ENCODE measurements at places on chromosomes 3 and 15. TPM values are rescaled to one million over a fixed set of nuclear protein-coding genes. Genes with fewer than 3 reads are reported as not detected.

GRCh38 chr3:138135146-138135832 lies 3.1 kb upstream of the A4GNT start:
- no peak for DNase-seq

DNA sequence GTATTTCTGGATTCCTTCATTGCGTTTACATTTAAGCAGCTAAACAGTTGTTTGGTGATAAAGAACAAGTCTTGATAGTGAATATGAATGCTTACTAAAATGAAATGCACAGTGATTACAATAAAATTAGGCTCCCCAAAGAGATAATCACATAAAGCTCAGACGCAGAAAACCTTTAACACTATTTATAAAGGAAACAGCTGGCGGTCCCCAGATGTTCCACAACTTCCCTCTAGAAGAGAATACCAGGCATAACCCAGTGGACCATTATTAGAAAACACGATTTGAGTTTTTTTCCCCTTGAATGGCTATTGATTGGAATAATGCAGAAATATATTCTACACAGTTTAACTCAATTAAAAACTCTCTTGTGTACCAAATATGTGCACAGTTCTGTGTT lies 573.2 kb downstream of the DIPK2A start:
- no peak for DNase-seq

- DNase-seq: no peak
Measured at GRCh38 chr3:51691021-51691420, 15.8 kb upstream of the GRM2 start.

GRCh38 chr3:134337071-134337482 lies 37.2 kb downstream of the AMOTL2 start:
- DNase-seq: no peak

DNA sequence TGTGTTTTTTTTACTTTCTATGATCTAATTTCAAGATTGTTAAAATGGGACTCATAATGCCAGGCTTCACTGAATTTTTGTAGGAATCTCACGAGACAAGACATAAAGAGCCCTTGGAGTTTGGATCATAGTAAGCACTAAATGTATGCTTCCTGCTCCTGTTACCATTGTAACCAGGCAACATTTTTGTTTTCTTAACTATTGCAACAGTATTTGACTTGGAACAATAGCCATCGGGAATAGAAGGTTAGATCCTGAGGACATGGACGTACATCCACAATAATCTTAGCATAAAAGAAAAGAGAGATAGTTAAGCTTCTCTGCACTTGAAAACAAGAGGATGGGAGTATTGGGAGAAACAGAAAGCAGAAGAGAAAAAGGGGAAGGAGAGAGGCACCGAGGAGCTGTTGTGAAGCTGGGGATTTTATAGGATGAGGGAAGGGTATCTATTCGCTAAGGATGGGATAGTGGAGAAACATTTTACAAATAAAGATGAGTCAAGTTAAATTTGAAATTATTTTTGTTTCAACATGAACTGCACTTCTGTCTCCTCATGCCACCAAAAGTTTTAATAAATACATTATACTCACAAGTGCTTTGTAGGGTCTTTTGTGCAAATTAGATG lies 131.4 kb downstream of the TMCO5A start:
- DNase-seq: peak; percentile 82

DNA sequence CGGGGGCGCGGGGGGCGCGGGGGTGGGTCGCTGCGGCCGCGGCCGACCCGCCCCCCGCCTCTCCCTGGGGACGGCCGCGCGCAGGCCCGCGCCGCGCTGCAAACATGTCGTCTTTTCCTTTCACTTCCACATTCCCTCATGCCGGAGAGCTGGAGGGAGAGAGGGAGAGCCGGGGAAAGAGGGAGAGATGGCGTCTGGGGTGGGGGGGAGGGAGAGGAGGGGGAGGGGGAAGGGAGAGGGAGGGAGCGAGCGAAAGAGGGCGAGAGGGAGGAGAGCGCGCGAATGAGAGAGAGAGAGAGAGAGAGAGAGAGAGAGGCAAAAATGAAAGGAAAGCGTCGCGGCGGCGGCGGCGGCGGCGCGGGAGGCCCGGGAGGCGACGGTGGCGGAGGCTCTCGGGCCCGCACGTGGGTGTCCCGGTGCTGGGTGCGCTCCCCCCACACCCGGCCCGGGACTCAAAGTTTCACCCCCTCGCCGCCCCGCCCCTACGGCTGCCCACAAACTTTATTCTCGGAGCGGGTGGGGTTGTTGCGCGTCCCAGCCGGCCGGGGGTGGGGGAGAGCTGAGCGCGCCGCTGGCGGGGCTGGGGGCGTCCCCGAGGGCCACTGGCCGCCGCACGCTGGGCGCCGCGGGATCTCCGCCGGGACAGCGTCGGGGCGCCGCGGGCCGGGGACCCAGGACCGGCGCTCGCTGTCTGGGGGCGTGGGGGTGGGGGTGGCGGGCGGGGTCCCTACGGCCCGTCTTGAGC lies 731 bp downstream of the ZNF710 start:
- peak; percentile 94 for DNase-seq

DNA sequence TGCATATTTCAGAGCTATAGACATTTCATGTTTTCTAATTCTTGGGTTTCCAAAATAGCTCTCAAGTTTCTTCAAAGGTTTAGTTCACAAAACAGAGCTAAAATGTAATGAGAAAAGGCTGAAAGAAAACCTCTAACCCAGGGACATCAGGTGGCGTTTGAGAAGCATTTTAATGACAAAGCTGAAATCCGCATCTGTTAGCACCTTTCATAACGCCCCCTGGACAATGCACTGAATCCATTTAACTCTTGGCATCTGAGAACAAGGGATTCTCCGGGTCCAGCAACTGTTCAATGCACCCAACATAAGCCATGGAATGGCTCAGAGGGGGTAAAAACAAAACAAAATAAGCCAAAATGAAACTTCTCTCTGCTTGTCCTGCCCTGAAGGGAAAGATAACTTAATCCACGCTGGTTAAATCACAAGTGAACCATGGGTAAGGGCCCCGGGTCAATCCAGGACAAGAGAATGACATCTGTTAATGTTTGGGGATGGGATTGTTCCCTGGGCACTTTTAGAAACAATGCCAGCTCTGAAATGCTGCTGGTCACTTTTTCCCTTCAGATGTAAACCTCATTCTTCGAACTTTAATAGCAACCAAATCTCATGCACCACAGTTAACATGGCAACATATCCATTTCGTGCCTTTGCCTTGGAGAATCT lies 466.2 kb upstream of the ADAMTS9 start:
- DNase-seq: no peak

DNA sequence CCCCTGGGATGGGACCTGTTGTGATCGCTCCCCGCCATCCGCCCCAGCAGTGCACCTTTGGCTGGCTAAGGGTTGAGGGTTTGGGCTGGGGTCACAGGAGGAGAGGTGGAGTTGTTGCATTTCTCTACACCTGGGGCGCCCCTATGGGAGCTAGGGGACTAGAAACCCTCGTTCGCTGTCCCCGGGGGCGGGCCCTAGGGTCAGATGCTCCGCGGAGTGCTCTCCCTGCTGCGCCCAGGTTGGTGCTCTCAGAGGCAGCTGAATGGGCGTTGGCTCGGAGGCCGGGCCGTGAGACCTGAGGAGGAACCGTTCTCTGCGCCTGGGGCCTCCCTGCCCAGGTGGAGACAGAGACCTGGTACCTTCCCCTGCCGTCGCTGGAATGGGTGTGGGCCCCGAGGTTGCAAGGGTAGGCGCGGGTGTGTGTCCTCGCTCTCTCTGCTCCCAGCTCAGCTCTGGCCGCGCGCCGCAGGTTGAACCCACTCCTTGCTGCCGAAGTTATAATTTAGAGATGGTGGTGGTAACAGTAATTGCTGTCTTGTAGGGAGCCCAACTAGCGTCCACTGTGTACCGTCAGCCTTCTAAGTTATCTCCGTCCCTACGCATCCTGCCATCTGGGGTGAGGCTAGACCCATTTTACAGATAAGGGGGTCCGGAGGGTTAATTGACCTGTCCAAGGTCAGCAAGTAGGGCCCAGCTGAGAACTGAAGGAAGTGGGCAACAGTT lies 965 bp downstream of the FLNB start:
- DNase-seq: peak; percentile 25

- peak; percentile 34 for DNase-seq
Measured at GRCh38 chr3:195757438-195757770, 36.6 kb downstream of the MUC20 start.

- no peak for DNase-seq
Measured at GRCh38 chr3:172536993-172537419, 13.8 kb upstream of the TNFSF10 start.

DNA sequence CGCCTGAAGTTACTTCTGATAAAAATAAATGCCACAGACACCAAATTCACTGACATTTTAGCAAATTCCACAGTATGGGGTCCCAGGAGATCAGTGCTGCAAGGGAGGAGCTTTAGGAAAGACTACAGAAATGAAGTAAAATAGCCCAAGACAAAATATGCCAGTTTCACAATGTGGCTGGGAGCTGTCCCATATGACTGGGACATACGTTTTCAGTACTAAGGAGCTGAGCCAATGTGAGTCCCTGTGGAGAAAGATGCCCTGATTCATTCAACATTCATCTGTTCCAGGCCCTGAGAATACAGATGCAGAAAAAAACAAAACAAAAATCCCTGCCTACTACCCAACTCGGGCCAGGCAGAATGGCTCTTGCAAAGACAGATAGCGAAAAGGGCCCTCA lies 63.4 kb upstream of the FAM174B start:
- DNase-seq: no peak

GRCh38 chr3:28982906-28983305 lies 298.0 kb upstream of the RBMS3 start:
- DNase-seq: no peak

- DNase-seq: no peak
Measured at GRCh38 chr3:101042996-101043686, 49.9 kb upstream of the ABI3BP start.

- DNase-seq: no peak
Measured at GRCh38 chr3:31562525-31562924, 29.8 kb downstream of the STT3B start.

DNA sequence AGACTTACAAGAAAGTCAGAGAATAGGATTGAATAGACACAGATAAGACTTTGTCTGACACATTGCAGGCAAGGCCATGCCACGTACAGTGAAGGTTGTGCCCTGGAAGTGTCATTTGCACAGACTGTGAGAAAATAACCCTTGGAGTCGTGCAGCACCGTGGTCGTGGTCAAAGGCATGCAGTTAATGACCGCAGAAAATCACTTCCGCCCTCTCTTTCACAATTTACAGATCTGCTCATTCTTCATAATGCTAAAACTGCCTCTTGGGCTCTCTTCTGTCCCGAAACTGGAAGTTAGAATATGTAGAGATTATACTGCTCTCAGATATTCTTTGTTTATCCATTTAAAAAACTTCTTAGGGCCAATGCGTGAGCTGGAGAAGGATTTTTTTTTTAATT lies 73.2 kb upstream of the CTXND1 start:
- DNase-seq: peak; percentile 6

DNA sequence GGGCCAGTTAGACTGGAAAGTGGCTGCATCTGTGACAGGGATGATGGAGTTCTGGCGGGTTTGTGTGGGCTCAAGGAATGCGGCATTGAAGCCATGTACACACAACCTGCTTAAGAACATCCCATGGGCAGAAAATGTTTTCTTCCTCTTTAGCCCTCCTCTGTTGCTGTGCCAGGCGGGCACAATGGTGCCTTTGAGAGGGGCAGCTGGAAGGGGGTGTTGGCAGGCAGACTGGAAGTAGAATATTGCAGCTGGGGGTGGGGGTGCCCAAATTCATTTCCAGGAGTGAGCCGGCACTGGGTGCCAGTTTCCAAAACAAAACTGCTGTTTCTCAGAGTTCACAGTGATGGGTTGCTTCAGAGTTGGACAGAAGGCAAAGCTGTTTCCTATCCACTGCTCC lies 91.8 kb upstream of the ETV5 start:
- peak; percentile 82 for DNase-seq

- peak; percentile 73 for DNase-seq
Measured at GRCh38 chr15:58070801-58071418, 5.4 kb upstream of the ALDH1A2 start.

DNA sequence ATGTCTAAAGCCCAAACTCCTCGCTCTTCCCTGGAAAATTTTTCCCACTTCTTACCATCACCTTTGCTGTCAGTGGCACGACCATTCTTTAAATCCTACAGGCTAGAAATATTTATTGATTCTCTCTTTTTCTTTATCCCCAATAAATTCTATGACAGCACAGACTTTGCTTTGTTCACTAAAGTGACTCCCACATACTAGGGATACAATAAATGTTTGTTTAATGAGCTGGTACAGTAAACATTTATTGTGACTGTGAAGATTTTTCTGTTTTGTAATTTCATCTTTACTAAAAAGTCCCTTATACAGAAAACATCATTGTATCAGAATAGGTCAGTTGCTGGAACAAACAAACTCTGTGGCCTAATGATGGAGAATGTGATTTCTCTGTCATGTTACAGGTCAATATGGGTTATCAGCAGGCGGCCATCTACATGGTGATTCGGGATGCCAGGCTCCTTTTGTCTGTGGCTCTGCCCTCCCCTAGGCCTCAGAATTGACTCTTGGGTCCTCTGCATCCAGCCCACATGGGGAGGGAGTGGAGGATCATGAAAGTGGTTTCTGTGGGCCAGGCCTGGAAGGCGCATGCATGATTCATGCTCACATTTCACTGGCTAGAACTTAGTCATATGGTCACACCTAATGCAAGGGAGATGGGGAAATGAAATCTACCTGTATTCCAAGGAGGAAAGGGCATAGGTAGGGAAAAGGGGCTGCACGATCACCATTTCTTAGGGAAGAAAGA lies 22.7 kb upstream of the KNG1 start:
- no peak for DNase-seq

DNA sequence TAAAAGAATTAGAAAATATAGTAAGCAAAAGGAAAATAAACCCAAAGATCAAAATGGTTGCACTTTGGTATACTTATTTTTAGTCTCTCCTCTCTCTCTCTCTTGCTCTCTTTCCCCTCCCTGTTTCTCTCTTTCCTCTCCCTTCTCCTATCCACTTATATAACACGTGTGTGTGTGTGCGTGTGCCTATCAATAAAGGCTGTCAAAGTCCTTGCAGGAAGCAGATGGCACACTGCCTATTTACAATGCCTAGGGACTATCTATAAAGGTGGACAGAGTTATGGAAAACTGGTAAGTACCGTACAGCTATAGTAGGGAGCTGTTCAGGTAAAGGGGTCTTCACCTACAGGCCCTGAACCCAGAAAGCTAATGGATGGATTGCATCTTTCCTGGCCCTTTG lies 161.6 kb downstream of the SQOR start:
- no peak for DNase-seq

- DNase-seq: peak; percentile 91
Measured at GRCh38 chr3:141412936-141413354, 44.6 kb downstream of the ZBTB38 start.

GRCh38 chr3:4838621-4839022 lies 140.6 kb upstream of the BHLHE40 start:
- no peak for DNase-seq

GRCh38 chr3:11558002-11558401 lies 85.7 kb downstream of the VGLL4 start:
- peak; percentile 55 for DNase-seq

GRCh38 chr3:66394019-66394752 lies 106.6 kb downstream of the LRIG1 start:
- no peak for DNase-seq

- no peak for DNase-seq
Measured at GRCh38 chr3:34207002-34207401, 408.6 kb downstream of the PDCD6IP start.

GRCh38 chr3:101867511-101867910 lies 18.2 kb downstream of the NFKBIZ start:
- DNase-seq: no peak

KBTBD8 gene
- 3.2 TPM for total RNA-seq

DAZL gene
- not detected for total RNA-seq

GALNT15 gene
- 2.0 TPM for total RNA-seq

TXNRD3 gene
- 12.9 TPM for total RNA-seq

NANOGP8 gene
- total RNA-seq: 0.27 TPM

OXSM gene
- 11.0 TPM for total RNA-seq

CHL1 gene
- 4.2 TPM for total RNA-seq

TSC22D2 gene
- total RNA-seq: 16.2 TPM

HMCES gene
- total RNA-seq: 12.6 TPM
